ENCODE measurements at places on chromosomes 16 and 17. TPM values are rescaled to one million over a fixed set of nuclear protein-coding genes. Genes with fewer than 3 reads are reported as not detected.

Gene PYY
- polyA plus RNA-seq = 0.30 TPM

Gene CACNG4
- polyA plus RNA-seq = 19.2 TPM

Gene CSH1
- not detected for polyA plus RNA-seq

Gene G6PC1
- 0.52 TPM for polyA plus RNA-seq

Gene KRT20
- not detected for polyA plus RNA-seq

Gene KRTAP4-1
- polyA plus RNA-seq = not detected

Gene TMEM132E
- 3.0 TPM for polyA plus RNA-seq

Gene ERN2
- polyA plus RNA-seq = 1.1 TPM

All from left renal pelvis (tissue), 4 donors.